ENCODE measurements at places on chromosomes 5 and 9.

DNA sequence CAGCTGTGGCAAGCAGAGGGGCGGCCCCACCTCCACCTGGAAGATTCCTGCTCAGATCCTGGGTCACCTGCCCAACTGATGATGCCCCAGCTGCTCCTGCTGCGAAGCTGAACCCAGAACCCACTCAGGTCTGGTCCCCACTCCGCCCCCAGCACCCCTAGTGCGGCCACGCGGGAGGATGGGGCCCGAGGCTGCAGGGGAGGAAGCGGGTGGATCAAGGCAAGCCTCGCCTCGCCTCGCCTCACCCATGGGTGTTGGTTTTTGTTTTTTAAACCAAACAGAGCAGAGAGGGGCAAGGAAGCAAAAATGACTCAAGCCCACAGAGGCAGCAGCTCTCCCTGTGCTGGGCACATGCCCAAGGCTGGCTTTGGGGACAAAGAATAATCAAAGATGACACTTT is 23.2 kb downstream of the ABO start:
- H3K4me3 ChIP-seq = no peak overlapping the region
- H3K4me1 ChIP-seq = peaks cover 8% of the 10 kb centered on the region
- no peak overlapping the region for H3K27ac ChIP-seq
- H3K27me3 ChIP-seq = peaks cover 42% of the 10 kb centered on the region

- DNase-seq = no peak
- H3K27ac ChIP-seq = no peak overlapping the region
- no peaks in the 10 kb centered on the region for H3K4me1 ChIP-seq
Observed at GRCh38 chr9:132114102-132114707, 34.5 kb upstream of the MED27 start.

- H3K4me1 ChIP-seq = no peaks in the 10 kb centered on the region
- H3K27me3 ChIP-seq = no peaks in the 10 kb centered on the region
- no peaks in the 10 kb centered on the region for H3K36me3 ChIP-seq
- H3K27ac ChIP-seq = no peak overlapping the region
- no peak overlapping the region for H3K4me3 ChIP-seq
- DNase-seq = no peak
Observed at GRCh38 chr9:21454149-21454548, 13.9 kb downstream of the IFNA1 start.

DNA sequence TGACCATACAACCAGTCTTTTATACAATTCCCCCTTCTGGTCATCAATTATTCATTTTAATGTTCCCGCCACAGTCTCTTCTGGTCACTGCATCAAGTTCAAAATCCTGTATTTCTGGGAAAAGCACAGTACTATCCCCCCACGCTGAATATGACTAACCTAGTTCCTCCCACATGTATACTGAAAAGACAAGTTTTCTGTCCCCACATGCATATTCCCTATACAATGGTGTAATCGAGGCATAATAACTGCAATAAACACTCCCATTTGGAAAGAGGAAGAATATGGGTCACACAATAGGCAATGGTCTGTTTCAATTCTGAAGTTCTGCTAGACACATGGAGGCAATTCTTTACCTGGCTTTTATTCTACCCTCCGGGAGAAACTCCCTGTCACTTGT is 344.9 kb downstream of the EFNA5 start:
- no peaks in the 10 kb centered on the region for H3K4me1 ChIP-seq
- DNase-seq = no peak
- no peaks in the 10 kb centered on the region for H3K27me3 ChIP-seq
- no peak overlapping the region for H3K27ac ChIP-seq
- H3K4me3 ChIP-seq = no peak overlapping the region
- H3K36me3 ChIP-seq = no peaks in the 10 kb centered on the region

DNA sequence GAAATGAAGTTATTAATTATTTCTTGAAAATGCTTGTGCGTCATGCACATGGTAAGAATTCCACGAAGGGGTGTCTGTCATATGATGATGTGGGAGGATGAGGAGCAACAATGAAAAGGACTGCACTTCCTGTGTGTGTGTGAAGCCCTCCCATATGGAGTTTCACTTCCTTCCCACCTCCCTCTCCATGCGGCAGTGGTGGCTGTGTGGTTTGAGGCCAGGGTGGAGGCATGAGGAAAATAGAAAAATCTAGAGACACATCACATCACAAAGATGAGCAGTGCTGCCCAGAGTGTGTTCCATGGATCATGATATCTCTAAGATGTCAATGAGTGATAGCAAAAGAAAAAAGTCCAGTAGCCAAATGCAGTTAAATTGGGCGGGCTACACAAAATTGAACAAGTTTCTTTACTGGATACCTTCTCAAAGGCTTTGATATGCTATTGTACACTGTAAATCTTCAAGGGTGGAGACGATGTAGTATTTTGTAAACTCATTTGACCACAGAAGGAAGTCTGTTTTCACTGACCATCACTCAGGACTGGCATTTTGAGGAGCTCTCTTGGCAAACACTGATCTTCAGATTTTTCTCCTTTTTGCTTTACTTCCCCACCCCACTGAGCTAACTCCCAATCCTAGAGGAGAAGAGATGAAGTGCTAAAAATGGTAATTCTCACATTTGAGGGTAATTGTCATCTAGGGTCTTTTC is 55.7 kb upstream of the EQTN start:
- DNase-seq = no peak
- H3K4me1 ChIP-seq = no peaks in the 10 kb centered on the region
- no peaks in the 10 kb centered on the region for H3K27me3 ChIP-seq

GRCh38 chr5:95808013-95808685 is 14.4 kb downstream of the GLRX start:
- H3K4me1 ChIP-seq = peaks cover 54% of the 10 kb centered on the region
- no peak for DNase-seq
- H3K27ac ChIP-seq = peak overlapping the region; percentile 88
- H3K27me3 ChIP-seq = no peaks in the 10 kb centered on the region
- H3K4me3 ChIP-seq = no peak overlapping the region

- no peak for DNase-seq
- no peak overlapping the region for H3K27ac ChIP-seq
- H3K36me3 ChIP-seq = no peaks in the 10 kb centered on the region
- no peaks in the 10 kb centered on the region for H3K27me3 ChIP-seq
- H3K4me3 ChIP-seq = no peak overlapping the region
- no peaks in the 10 kb centered on the region for H3K4me1 ChIP-seq
Observed at GRCh38 chr5:162512935-162513565, 445.5 kb downstream of the GABRG2 start.

- no peak for DNase-seq
- H3K4me1 ChIP-seq = peaks cover 19% of the 10 kb centered on the region
- no peak overlapping the region for H3K4me3 ChIP-seq
Observed at GRCh38 chr5:141965071-141965470, 3.8 kb upstream of the RNF14 start.

DNA sequence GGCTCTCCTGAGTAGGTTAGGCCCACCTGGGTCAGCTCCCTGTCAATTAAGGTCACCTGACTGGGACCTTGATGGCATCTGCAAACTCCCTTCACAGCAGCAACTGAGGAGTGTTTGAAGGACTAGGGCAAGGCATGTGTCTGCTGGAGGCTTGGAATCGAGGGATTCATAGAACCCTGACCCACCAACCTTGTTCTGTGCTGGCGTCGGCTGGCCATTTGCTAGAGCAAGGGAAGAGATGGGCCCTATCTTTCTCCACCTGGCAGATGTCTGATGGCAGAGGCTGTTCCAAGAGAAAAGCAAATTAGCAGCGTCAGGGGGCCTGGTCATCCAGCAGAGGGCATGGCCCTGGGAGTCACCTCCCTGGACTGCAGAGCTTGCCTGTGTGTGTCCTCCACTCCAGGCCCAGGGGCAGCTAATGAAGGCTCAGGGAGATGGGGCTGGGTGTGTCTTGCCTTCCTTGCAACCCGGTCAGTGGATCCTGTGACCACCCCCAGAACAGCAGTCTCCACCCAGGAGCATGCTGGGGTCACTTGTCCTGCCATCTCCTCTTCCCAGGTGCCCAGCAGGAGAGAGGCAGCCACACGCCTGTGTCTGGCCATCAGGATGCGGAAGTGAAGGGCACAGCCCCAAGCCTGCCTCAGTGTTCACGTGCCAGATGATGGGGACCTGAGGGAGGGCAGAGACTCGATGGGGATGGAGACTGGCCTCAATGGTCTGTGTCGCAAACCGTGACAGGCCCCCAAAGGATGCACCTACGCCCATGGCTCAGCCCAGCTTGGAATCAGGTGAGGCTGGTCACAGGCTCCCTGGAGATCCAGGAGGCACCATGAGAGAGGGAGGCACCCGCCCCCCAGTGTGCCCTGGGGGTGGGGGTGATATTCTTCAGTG is 53.9 kb downstream of the BARX1 start:
- H3K36me3 ChIP-seq = no peaks in the 10 kb centered on the region
- no peak for DNase-seq
- H3K4me3 ChIP-seq = no peak overlapping the region
- peaks cover 31% of the 10 kb centered on the region for H3K4me1 ChIP-seq
- no peaks in the 10 kb centered on the region for H3K27me3 ChIP-seq

DNA sequence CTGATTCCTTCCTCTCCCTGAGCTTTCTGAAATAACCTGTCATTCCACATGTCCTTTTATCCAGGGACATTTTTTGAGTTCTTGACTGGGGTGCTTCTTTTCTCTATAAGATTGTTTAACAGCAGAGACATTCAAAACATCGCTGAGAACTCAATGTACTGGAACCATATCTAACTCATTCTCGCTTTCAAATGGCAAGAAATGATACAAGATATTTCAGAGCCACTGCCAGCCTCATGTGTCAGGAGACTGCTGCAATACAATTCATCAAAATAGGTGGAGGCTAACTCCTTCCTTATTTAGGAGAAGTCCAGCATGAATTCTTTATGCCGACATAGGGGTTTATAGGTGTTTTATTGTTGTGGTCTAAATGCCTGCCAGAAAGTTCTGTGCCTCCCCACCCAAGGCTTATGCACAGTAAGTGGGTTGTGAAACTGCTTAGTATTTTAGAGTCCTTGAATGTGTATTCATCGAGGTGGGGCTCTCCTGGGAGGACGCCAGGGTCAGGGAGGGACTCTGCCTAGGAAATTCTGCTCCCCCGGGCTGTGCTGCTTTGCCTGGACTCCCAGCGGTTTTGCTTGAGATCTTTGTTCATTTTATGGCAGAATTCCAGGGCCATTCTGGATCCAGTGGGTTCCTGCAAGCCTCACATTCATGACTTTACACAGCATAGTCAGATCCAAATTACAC is 53.9 kb downstream of the ZNF474 start:
- no peak overlapping the region for H3K27ac ChIP-seq
- H3K36me3 ChIP-seq = no peaks in the 10 kb centered on the region
- no peak for DNase-seq
- no peak overlapping the region for H3K4me3 ChIP-seq
- H3K4me1 ChIP-seq = no peaks in the 10 kb centered on the region

DNA sequence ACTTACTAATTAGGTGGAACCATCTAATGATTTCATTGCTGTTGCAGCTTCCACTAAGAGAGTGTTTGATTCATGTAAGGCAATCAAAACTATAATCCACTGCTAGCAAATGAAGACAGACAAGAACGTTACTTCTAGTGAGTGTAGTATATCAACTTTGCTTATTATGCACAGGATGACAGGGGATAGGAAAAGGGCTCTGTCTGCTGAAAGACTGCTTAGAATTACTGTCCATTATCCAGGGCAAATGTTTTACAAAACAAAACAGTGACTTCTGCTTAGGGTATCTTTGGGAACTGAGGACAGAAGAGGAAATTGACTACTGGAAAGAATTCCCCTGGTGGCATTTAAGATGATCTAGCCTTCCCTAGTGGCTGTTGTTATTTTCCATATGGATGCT is 40.2 kb downstream of the PLPPR1 start:
- no peak overlapping the region for H3K4me3 ChIP-seq
- no peaks in the 10 kb centered on the region for H3K36me3 ChIP-seq
- no peak for DNase-seq
- no peaks in the 10 kb centered on the region for H3K4me1 ChIP-seq

DNA sequence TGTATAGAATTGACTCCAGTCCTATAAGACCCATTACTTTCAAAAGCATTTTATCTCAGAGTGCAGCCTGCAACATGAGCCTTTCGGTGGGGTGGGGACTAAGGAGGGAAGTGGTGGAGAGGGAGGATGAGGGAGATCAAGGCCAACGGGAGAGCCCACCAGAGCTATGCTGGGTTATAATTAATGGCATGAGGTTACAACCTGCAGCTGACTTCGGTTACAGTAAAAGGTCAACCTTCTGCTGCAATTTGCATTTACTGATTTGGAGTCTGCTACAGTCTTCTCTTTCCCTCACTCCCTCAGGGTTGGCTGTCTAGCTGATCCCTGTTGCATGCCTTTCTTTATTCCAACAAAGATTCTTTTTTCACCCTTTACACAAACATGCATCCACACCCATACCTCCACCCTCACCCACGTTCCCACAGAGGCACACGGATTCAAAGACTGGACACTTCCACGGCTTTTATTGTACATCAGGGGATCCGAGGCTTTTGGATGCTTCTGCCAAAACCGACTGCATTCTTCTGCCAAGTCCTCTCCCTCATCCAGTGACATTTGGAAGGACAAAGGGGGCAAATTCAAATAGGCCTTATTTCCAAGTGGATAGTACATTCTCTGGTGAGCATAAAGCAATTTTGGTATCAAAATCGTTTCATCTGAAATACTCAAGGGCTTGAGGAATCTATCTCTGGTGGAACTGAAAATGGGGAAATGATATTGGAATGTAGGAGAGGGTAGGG is 381.2 kb downstream of the NFIB start:
- no peaks in the 10 kb centered on the region for H3K4me1 ChIP-seq
- no peaks in the 10 kb centered on the region for H3K27me3 ChIP-seq
- DNase-seq = no peak
- no peaks in the 10 kb centered on the region for H3K36me3 ChIP-seq

DNA sequence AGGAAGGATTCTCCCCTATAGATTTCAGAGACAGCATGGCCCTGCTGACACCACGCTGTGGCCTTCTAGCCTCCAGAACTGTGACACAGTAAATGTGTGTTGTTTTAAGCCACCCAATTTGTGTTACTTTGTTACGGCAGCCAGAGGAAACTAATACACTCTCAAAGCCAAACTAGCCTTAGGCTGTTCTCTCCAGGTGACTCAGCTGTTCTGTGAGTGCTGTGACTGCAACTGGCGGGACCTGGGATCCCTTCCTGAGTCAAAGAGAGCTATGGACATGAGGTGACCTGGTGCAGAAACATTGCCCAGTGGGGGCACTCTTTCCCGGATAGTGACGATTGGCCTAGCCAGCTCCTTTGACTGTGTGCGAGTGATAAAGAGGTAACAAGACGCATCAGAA is 14.0 kb upstream of the MLANA start:
- H3K4me1 ChIP-seq = peaks cover 4% of the 10 kb centered on the region
- H3K27me3 ChIP-seq = no peaks in the 10 kb centered on the region
- no peak overlapping the region for H3K4me3 ChIP-seq
- no peak overlapping the region for H3K27ac ChIP-seq
- DNase-seq = no peak
- peaks cover 1% of the 10 kb centered on the region for H3K36me3 ChIP-seq

- no peak overlapping the region for H3K4me3 ChIP-seq
- no peaks in the 10 kb centered on the region for H3K27me3 ChIP-seq
- no peaks in the 10 kb centered on the region for H3K4me1 ChIP-seq
Observed at GRCh38 chr5:14935341-14935740, 63.8 kb upstream of the ANKH start.

DNA sequence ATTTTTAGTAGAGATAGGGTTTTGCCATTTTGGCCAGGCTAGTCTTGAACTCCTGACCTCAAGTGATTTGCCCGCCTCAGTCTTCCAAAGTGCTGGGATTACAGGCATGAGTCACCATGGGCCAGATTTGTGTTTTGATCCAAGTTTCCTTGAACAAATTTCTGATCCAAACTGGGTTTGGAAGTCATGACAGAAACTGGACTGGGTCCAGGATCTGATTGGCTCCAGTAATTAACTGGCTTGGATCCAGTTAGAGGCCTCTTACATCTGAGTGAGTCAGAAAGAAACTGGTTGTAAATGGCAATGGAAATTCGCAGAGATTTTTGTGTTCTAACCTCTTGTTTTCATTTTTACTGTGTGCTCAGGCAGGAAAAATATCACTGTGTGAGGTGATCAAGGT is 141.6 kb downstream of the SLC25A46 start:
- DNase-seq = no peak
- no peaks in the 10 kb centered on the region for H3K27me3 ChIP-seq
- H3K36me3 ChIP-seq = no peaks in the 10 kb centered on the region
- H3K4me3 ChIP-seq = no peak overlapping the region
- no peak overlapping the region for H3K27ac ChIP-seq
